ENCODE measurements at places on chromosomes 6 and 20. TPM values are rescaled to one million over a fixed set of nuclear protein-coding genes. Genes with fewer than 3 reads are reported as not detected.

NOX3 gene
- total RNA-seq = not detected

DNA sequence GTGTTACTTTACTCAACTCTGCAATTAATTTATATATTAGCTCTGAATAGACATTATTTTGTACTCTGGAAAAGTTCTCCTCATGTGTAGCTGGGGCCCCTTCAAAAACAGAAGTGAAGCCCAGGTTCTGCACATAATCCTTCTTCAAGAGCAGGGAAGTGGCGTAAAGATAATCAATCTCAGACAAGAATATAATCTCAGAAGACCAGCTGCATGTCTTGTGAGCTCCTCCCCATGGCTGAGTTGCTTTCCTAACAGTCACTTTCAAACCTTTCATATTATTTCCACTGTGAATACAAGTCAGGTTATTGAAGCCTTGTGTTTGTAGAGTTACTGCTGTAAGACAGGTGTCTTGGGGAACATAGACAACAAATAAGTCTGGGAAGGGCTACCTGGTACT, 691.9 kb downstream of the RFPL4B start:
- no peaks in the 10 kb centered on the region for H3K36me3 ChIP-seq
- H3K27me3 ChIP-seq = no peaks in the 10 kb centered on the region
- no peaks in the 10 kb centered on the region for H3K4me1 ChIP-seq
- no peak for DNase-seq
- no peak overlapping the region for H3K27ac ChIP-seq

DNA sequence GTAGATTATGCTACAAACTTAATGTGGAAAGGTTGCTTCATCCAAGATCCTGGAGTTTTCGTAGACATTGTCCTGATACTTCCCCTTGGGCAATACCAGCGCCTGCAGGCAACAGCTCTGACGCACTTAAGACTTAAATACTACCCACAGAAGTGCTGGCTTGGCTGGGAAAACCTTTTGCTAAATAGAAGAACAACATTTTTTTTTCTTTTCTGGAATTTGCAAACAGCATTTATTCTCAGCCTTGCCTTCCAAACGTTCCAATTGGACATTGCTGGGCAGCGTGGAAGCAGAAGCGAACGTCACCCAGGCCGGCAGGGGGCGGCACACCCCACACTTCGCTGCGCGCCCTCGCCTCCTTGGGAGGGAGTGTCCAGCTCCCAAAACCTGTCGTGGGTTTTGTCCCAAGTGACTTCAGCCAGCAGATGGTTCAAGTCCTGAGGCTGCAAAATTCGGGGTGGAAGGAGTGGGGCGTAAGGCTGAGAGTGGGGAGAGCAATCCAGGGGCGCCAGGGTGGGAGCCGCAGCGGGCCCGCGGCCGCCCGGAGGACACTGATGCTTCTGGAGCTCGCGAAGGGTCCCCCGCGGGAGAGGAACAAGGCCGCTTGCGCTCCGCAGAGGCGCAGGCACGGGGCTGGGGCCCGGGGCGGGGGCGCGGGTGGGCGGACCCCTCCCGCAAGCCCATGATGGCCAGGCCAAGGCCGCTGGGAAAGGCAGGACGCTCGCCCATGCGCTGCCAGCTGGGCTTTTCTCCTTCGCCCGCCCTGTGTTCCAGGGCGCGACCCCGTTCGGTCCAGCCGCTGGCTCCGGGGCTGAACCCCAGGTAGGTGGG, 60.8 kb upstream of the MAP3K4 start:
- DNase-seq = peak; percentile 64
- no peaks in the 10 kb centered on the region for H3K36me3 ChIP-seq
- H3K27ac ChIP-seq = peak overlapping the region; percentile 61
- H3K4me3 ChIP-seq = peak overlapping the region; percentile 64
- peaks cover 4% of the 10 kb centered on the region for H3K4me1 ChIP-seq

DNA sequence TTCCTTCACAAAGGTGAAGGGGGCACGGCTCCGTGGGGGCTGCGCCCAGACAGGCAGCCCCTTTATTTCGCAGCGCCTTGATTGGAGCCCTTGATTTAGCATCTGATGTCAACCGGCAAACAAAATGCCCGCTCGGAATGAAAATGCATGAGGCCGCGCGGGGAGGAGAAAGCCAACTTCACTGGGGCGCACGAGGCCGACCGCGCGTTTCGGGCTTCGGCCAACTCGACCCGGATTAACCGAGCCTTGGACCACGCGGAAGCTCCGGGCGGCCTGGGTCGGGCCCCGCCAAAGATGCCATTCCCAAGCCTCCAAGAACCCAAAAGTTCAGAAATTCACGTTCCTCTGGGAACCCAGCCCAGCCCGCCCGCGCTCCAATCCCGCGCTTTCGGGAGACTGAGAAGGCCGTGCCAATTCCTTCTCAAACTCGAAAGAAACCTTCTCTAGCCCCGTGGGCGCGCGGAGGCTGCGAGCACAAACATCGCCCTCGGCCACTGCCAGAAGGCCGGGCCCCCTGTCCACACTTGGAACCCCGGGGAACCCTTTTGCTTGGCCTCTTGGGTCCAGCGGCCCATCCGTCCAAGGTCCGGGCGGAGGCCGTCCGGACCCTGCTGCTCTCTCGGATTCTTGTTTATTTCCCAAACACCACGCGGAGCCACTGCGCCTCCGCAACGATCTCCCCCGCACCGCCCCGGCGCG, 879 bp upstream of the INSM1 start:
- no peaks in the 10 kb centered on the region for H3K36me3 ChIP-seq
- DNase-seq = no peak
- H3K27ac ChIP-seq = no peak overlapping the region
- H3K4me1 ChIP-seq = peaks cover 46% of the 10 kb centered on the region
- peak overlapping the region; percentile 24 for H3K4me3 ChIP-seq
